Ascending aorta (tissue), 2 donors: ENCODE measurements at places on chromosomes 5 and 9.

- H3K27me3 ChIP-seq: no peaks in the 10 kb centered on the region
- no peaks in the 10 kb centered on the region for H3K4me1 ChIP-seq
- no peak overlapping the region for H3K27ac ChIP-seq
- H3K4me3 ChIP-seq: no peak overlapping the region
- no peak for DNase-seq
- no peaks in the 10 kb centered on the region for H3K36me3 ChIP-seq
Observed at GRCh38 chr9:36598273-36598672, 25.6 kb downstream of the MELK start.

DNA sequence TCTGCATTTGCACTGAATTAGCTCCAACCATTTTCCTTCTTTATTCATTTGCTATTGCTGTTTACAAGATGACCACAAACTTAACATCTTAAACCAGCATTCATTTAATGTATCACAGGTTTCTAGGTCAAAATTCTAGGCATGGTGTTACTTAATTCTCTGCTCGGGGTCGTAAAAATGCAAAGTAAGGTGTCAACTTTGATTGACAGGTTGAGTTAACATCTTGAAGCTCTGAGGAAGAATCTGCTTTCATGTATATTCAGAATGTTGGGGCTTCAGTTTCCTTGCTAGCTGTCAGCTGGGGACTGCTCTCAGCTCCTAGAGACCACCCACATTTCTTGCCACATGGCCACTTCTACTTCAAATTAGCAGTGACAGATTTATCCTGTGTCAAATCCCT is 348.7 kb upstream of the GRIN3A start:
- DNase-seq: no peak
- no peaks in the 10 kb centered on the region for H3K36me3 ChIP-seq
- H3K27me3 ChIP-seq: no peaks in the 10 kb centered on the region
- H3K27ac ChIP-seq: no peak overlapping the region
- no peak overlapping the region for H3K4me3 ChIP-seq
- no peaks in the 10 kb centered on the region for H3K4me1 ChIP-seq

GRCh38 chr9:123753669-123754258 is 176.2 kb downstream of the DENND1A start:
- H3K4me1 ChIP-seq: no peaks in the 10 kb centered on the region
- H3K27ac ChIP-seq: no peak overlapping the region
- H3K36me3 ChIP-seq: no peaks in the 10 kb centered on the region
- no peak overlapping the region for H3K4me3 ChIP-seq

- H3K27ac ChIP-seq: no peak overlapping the region
- no peaks in the 10 kb centered on the region for H3K36me3 ChIP-seq
- no peak for DNase-seq
Observed at GRCh38 chr5:54772231-54772630, 213.2 kb downstream of the ESM1 start.
